ENCODE measurements at places on chromosomes 3 and 15.

- DNase-seq, result no peak
Observed at GRCh38 chr3:143171141-143171980, 51.8 kb downstream of the CHST2 start.

DNA sequence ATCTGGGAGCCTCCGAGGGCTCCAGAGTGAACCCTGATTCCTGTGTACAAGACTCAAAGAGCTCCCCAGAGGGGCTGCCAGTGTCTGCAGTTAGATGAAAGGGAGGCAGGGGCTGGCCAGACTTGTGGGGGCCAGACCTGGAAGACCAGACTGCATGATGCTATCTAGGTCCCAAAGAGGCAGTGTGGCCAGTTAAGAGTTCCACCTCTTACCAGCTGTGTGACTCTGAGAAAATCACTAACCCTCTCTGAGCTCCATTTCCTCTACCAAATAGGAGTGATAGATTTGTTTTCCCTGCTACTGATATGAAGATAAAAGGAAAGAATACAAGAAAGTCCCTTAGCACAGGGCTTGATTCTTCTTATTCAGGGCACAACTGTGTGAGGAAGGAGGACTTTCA, 29.0 kb downstream of the ACSBG1 start:
- no peak for DNase-seq

DNA sequence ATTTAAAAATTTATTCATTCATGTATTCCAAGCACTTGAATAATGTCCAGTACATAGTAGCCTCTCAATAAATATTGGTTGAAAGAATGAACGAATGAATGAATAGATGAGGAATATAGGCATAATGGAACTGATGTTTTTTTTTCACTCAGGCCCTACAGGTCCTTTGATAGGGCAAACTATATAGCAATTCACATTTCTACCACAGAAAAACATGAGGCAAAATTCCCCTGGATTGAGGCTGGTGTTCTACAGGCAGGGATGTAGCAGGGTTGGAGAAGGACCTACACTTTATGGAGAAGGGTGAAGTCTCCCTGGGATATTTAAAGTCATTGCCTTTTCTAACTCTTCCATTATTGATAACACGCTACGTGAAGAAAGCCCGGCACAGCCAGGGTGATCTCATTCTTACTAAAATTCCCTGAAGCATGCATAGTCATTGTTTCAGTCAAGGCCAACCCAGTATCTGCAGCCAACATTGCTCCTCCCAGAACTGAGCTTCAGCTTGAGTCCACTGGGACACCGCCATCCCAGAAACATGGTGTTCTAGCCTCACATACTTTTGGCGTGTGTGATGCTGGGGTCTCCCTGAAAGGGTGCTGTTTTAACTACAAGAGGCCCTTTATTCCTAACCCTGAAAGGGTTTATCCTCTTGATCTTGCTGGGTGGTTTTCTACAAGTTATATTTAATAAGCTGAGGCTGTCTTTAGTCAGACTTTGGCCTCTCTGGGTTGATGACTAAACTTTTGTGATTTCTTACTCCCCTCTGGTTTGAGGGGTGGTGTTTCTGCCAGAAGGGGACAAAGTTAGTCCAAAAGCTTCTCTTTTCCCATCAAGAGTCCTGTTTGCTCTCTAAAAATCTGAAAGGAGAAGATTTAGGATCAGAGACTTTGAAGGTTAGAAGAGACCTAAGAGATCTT, 25.9 kb upstream of the FBN1 start:
- DNase-seq, result no peak

GRCh38 chr3:100144255-100144866, 30.1 kb upstream of the FILIP1L start:
- DNase-seq, result no peak

DNA sequence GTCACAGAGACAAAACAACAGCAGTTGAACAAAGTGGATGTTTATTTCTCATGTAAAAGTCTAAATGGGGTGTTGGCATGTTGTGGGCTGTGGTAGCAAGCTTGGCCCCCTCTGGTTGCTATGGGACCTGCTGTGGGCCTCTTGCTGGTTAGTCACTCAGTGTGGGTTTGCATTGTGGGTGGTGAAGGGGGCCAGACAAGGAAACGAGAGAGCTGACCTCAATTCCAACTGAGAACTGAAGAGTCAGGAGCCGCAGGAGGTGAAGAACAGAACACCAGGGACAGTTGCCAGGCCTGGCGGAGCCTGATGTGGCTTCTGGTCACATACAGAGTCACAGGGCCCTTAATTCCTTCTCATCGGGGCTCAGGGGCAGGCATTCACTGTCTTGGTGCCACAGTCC, 1.9 kb upstream of the ADPGK start:
- peak; percentile 87 for DNase-seq

GRCh38 chr3:178084938-178085816, 451.1 kb upstream of the KCNMB2 start:
- DNase-seq, result no peak

DNA sequence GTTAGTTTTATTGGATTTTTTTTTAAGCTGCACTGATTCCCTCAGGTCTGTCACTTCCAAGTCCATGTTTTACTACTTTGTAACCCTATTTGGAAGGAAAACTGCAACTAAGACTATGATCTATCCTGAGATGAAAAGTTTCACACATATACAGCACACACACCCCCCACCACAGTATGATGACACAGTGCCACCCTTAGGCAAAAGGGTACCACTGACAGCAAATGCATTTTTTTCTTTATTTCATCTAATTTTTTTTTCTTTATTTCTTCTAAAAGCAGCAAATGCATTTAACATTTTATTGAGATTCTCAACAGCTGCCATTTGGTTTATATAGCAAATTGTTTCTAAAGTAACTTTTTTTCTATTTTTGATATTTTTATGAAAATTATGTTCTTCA, 21.2 kb downstream of the NGRN start:
- peak; percentile 25 for DNase-seq

DNA sequence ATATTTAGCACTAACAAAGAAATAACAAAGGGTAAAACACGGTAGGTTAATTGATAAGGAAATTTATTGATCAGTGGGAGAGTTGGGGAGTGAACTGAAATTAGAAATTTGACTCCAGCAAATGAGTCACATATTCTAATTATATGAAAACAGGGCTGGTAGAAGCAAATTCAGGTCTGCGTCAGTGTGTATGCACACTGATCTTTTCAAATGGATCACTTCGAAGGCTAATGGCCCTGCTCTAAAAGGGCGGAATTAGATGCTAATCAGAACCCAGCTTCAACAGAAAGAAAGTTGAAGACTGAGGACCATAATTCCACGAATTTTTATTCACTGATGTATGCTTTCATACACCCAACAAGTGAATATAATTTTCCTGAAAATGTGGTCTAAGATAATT, 762.4 kb upstream of the DPPA4 start:
- no peak for DNase-seq

DNA sequence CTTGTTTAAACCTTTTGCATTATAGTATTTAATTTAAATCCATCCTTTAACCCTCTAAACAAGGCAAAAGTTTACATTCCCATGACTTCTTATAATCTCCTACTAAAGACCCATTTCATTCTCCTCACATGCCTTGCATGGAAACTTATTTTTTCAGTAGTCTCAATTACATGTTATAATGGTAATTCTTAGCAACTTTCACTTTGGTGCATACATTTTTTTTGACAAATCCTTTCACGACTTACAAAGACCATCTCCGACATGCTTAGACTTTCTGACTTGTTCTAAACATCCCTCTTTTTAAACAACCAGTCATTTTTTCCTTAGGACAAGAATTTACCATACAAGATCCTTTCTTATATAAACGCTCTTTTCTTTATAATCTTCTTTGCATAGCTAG, 615.4 kb upstream of the GBE1 start:
- no peak for DNase-seq

DNA sequence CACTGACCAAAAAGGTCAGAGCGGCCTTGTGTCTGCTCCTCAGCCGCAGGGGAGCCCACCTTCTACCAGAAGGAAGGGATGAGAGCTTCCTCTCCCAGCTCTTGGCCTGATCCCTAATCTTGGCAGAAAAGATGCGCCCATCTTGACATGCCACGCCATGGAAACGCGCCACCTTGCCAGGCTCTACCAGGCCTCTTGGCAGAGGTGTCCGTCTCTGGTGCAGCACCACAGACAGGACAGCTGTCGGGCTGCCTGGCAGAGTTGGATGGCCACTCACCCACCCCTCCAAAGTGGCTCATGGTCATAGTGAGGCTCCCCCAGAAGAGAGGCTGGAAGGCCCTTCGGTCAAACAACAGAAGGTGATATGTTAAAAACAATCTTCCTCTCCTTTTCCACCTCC, 105.2 kb downstream of the LIPC start:
- no peak for DNase-seq

GRCh38 chr3:155938409-155938808, 68.0 kb downstream of the GMPS start:
- DNase-seq, result no peak

- DNase-seq, result no peak
Observed at GRCh38 chr3:49901366-49902339, 2.0 kb downstream of the MST1R start.

DNA sequence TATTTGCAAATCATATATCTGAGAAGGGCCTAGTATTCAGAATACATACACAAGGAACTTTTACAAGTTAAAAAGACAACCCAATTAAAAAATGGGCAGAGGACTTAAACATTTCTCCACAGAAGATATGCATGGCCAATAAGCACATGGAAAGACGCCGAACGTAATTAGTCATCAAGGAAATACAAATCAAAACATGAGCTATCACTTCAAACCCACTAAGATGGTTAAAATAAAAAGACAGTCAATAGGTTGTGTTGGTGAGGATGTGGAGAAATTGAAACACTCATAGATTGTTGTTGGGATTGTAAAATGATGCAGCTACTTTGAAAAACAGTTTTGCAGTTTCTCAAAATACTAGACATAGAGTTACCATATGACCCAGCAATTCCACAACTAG, 61.2 kb upstream of the NEO1 start:
- no peak for DNase-seq

DNA sequence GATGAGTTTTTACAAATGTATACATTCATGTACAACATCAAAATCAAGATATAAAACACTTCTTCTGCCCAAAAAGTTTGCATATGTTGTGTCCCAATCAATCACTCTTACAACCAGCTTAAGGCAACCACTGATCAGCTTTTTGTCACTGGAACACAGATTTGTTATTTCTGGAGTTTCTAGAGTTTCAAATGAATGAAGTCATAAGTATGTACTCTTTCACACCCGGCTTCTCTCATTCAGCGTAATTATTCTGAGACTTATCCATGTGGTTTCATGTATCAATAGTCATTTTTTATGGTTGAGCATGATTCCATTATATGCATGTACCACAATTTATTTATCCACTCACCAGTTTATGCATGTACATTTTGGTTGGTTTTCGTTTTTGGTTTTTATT, 53.0 kb upstream of the CORO2B start:
- DNase-seq, result no peak

- DNase-seq, result no peak
Observed at GRCh38 chr3:138042043-138042442, 32.1 kb downstream of the CLDN18 start.

GRCh38 chr3:72768006-72768441, 80.2 kb downstream of the SHQ1 start:
- no peak for DNase-seq

GRCh38 chr15:60932051-60932915, 296.8 kb downstream of the RORA start:
- peak; percentile 17 for DNase-seq

- DNase-seq, result no peak
Observed at GRCh38 chr3:60594025-60594424, 657.2 kb downstream of the FHIT start.

- no peak for DNase-seq
Observed at GRCh38 chr15:89462198-89462912, 34.0 kb downstream of the RHCG start.

- no peak for DNase-seq
Observed at GRCh38 chr3:138070006-138070405, 45.4 kb downstream of the DZIP1L start.

GRCh38 chr15:70112074-70112395, 14.3 kb upstream of the TLE3 start:
- DNase-seq, result no peak

DNA sequence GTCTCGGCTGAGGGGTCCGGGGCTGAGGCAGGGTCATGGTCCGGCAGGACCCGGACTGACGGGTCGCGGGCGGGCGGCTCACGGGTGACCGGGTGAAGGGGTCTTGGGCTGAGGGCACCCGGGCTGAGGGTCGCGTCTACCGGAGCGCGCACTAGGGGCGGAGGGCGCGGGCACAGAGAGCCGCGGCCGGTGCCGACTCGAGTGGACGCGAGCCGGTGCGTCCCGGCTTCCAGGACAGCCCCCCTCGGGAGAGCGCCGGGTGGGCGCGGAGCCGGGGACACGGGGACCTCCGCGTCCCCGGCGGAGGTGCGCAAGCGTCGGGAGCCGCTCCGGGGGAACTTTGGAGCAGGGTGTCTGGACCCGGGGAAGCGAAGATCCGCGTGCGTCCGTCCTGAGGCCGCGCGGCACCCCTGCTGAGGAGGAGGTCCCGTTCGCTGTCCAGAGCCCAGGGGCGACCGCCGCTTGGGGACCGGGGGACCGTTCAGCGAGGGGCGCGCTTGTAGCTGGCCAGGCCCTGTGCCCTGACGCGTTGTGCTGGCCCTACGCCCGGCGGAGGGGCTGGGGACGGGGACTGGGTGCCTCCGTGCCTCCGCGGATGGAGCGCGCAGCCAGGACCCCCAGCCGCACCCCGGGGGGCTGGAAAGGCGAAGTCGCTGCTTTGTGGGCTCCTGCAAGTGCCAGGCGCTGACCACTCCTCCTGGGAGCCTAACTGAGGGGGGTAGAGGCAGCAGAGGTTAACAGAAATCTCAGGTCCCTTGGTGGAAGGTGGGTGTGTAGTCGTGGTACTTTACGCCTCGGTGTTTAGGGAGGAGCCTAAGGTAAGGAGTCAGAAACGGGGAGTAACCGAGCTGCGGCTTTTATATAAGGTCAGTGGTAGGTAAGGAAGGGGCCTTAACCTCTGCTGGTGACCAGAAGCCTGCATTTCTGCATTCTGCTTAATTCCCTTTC, at the start of gene PPARG:
Gene PPARG (plus strand): TSS at position 889 of the 948 bp plus-strand sequence. CDS start 90,642 bp downstream, outside the sequence.
- DNase-seq, result no peak

All from T-helper 2 cell (primary cell).